Ascending aorta (tissue), 2 donors: ENCODE measurements at places on chromosomes 6 and 20.

GRCh38 chr20:49916146-49917002 is 1.0 kb upstream of the SPATA2 start:
- no peak for DNase-seq

DNA sequence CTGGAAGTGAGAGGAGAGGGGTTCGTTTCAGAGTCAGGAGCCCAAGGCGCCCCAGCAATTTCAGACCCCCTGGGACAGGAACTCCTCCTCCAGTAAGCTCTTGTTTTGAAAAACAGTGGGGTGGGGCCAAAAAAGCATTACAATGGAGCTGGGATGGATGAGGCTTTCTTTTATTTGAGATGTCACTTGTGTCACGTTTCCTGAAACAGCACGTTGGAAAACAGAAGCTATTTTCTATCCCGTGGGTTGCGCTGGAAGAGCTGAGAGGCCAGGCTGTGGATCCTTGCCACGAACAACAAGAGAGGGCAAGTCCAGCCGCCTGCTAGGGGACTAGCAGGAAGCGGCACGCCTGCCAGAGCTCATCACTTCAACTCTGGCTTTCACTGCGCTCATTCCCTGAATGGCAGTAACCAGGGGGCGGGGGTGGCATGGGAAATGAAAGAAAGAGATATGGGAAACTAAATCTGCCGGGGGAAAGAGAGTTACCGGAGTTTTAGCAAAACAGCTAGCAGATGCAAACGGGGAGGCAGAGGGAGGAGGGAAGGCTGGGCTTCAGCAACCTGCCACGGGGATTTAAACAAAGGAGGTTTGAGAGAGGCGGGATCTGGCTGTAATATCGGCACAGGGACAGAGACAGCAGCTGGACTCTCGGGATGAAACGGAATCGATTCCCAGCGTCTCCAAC is 34.6 kb downstream of the GCNT2 start:
- peak; percentile 84 for DNase-seq

- DNase-seq: no peak
Observed at GRCh38 chr6:101398716-101399615, 5.5 kb downstream of the GRIK2 start.

DNA sequence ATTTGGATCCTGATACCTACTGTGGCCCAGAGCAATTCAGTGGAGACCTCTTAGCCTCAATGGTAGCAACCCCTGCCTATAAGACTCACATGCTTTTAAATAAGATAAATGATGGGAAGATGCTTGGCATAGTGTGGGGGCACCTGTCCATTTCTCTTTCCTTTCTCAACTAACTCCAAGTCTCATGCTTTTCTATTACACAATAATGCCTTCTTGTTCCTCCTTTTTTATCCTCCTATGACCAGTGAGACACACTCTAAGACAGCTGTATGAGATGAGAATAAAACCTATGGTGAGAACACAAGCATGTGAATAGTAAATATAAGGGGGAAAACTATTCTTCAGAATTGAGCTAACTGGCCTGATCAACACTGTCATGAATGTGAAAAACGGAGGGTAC is 147.0 kb upstream of the STXBP5 start:
- no peak for DNase-seq

DNA sequence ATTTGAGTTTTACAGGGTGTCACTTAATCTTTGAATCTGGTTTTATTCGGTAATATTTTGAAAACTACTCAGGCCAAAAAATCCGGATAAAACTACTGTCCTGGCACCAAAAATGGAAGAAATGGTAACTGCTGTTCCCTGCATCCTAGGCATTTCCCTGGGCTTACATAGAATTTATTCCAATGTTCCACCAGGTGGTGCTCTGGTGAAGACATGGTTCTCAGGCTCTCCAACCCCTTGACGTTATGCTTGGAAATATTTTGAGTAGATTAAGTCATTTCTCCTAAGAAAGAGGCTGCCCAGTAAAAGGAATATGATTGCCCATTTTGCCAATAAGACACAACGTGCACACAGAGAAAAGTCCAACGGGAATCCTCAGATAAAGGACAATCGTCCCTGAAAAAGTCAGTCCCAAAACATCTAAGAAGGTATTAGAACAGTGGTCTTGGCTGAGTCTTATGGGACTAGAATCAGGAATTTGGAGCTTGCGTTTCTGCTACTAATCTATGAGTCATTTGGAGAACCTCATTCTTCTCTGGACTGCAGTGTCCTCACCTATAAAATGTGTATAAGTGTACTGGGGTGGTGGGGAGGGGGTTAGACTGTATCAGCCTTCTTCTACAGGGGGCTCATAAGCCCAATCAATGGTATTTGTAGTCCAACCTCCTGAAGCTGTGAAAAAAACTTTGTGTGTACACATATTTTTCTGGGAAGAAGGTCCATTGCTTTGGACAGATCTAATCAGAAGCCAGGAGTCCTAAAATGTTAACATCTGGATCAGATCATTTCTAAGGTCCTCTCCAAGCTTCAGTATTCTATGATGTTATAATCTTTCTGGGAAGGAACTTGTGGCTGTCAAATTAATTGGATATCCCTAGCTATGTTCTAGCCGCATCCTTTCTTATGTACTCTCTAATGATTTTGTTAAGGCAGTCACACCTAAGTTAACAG is 131.0 kb upstream of the BMP2 start:
- peak; percentile 63 for DNase-seq
